ENCODE measurements at places on chromosomes 16 and 17.

DNA sequence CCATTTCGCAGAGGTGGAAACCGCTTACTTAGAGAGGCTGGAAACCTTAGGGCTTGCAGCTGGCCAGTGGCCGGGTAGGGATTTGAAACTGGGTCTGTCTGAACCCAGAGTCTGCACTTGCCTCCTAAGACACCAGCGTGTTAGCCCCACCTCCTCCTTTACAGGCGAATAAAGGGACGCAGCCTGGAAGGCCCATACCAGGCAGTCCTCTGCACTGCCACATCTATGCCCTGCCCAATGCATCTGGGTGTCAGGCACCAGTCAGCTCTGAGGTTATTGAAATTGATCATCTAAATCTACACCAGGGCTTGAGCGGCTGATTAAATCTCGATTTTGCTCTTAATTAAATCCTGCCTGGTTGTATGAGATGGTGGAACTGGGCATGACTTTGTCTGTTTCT is 19.9 kb upstream of the NAGS start:
- no peak for DNase-seq

GRCh38 chr17:13378361-13378760 is 223.4 kb downstream of the HS3ST3A1 start:
- DNase-seq = no peak

- DNase-seq = no peak
Observed at GRCh38 chr17:77905766-77906165, 52.7 kb upstream of the TNRC6C start.

- DNase-seq = no peak
Observed at GRCh38 chr17:45260204-45260783, 1.6 kb downstream of the SPATA32 start.

- no peak for DNase-seq
Observed at GRCh38 chr17:2797226-2797625, 988 bp downstream of the RAP1GAP2 start.

- no peak for DNase-seq
Observed at GRCh38 chr16:56400458-56400857, 24.9 kb downstream of the AMFR start.

DNA sequence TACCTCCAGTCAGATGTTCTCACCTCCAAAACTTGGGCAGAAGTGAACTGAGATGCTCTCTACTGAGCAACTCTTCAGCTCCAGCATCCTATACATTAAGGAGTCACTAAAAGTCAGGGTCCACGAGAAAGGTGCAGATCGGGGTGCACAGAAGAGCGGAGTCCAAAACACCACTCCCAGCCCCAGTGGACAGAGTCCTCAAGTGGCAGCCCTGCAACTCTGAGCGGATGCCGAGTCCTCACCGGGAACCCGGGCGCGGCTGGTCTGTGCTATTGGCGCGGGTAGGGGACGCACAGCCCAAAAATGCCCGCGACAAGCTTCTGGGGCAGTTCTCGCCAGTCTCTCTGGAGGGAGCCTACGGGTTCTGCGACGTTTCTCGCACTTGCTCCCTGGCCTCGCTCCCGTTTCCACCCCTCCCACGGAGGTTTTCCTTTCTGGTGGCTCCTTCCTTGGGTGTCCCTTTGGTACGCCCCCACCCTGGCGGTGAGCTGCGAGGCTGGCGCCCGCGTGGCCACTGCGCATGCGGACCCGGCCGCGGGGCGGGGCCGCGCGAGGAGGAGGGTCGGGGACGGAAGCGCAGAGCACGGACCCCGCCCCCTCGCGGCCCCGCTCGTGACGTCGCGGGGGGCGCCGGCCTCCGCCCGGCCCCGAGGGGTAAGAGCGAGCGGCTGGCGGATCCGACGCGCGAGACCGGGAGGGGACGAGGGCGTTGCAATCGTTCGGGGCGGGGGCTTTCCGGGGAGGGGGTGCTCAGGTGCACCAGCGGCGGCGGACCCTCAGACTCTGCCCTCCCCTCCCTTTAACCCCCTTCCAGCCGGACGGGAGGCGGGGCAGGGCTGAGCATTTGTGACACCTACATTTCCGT is at the start of gene TMEM219:
TSS of gene TMEM219 (plus strand) at position 601 of the 865 bp plus-strand sequence. CDS start 1,065 bp downstream, outside the sequence.
- DNase-seq = peak; percentile 86

DNA sequence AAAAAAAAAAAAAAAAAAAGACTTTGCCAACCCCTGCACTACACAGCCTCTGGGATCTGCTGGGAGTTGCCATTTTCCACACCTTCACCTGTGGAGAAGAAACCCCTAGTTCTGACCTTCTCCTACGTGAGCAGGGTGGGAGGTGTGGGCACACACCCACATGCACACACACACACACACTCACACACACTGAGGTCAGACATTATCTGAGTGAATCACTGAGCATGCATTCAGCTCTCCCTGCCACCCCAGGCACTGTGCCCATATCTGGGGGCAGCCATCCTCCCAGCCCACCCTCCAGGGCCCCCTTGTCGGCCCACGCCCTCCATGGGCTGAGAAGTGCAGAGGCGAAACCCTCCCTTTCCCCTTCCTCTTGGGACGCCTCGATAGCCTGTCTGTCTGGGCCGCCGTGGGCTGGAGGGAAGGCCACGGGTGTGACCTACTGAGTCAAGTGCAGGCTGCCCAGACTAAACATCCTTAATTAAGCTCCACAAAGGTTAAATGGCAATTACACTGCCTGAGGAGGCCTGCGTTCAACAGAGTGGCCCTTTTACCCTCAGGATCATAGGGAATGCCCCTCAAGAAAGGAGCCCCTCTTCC is 143.8 kb downstream of the C16orf95 start:
- no peak for DNase-seq

DNA sequence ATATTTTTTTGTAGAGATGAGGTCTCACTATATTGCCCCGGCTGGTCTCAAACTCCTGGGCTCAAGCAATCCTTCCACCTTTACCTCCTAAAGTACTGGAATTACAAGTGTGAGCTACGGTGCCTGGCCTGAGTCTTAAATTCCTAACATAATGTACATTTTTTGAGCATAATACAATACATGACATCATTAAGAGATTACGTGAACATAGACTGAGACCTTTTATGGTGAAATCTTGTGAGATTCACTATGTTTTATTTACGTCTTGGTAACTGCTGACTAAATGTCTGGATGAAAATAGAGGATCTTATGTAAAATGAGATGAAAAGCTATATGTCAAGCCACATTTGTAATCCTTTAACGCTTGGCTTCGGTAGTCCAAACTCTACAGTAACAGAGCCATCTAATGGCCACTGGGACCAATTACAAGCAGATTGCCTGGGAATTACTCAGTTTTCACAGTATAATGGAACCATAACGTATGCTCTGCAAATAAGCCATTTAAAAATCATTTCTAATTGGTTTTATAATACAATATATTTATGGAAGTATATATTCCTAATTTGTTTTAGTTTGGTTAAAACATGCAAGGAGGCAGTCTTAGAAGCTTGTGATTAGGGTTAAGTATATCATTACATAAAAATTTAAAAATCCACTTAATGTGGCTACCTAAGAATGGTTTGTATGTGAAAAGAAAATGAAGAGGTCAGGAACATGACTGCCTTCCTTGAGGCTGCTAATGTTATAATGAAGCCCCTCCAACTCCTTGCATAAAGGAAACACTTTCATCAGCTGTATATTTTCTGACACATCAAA is 8.1 kb upstream of the EFCAB13 start:
- DNase-seq = peak; percentile 87
